ENCODE measurements at places on chromosomes 6 and 20.

GRCh38 chr6:43714311-43715055, 26.9 kb upstream of the MRPS18A start:
- DNase-seq = no peak

DNA sequence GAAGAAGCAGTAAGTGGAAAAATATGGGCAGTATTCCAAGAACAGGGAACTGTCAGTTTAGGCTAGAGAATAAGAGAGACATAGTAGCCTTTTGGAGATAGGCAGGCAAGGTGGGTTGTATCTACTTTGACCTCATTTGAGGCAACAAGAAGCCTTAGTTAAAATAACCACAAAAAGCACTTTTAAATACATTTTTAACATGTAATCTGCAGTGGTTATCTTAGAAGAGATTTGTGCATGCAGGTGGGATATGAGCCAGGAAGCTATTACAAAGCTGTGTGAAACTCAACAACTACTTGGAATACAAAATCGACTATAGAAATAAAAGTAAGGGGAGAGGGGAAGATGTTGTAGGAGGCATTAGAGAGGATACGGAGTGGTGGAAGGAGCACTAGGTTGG, 143.7 kb upstream of the MCHR2 start:
- DNase-seq = no peak

- no peak for DNase-seq
These were observed 187.4 kb downstream of the TENT5A start for GRCh38 chr6:81565071-81565470.

- no peak for DNase-seq
These were observed 146.6 kb upstream of the PLN start for GRCh38 chr6:118401325-118401975.

GRCh38 chr6:44386929-44387345, 569 bp upstream of the CDC5L start:
- DNase-seq = no peak

GRCh38 chr6:17169291-17169690, 67.4 kb downstream of the STMND1 start:
- DNase-seq = no peak

DNA sequence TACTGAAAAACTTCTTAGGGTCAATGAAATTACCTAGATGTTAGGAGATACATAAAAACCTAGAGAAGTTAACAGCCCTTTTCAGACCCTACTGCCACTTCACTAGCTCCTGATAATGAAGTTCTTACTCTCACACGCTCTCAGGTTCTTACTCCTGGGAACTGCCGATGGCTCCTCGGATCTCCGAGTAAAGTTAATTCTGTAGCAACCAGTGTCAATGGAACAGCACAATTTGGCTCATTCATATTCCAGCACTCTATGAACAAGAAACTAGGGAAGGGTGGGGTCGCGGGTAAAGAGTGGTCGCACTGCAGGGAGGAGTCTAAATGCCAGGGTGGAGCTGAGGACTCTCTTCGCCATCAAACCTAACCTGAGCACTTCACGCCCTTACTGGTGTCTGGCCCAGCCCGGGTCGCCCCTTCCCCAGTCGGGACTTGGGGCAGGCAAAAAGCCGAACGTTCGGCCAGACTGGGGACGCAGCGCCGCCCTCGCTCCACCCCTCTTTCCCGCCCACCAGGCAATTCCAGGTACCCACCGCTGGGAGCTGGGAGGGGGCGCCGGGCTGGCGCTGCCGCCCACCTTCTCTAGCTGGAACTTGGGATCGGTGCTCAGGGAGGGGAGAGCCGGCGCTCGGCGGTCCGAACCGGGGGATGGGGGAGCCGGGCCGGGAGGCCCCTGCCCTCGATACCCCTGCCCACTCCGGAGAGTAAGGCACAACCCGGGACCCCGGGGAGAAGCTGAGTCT, 744 bp downstream of the RAB23 start:
- peak; percentile 21 for DNase-seq

- DNase-seq = no peak
These were observed at the start of the genes DEFB124 and REM1 for GRCh38 chr20:31474758-31475427. Gene DEFB124, minus strand, starts transcription at chr20:31475127. Its CDS starts 2,114 bp downstream, at chr20:31473013. Gene REM1, plus strand, starts transcription at chr20:31475288. Its CDS starts 1,158 bp downstream, at chr20:31476446.

- DNase-seq = no peak
These were observed 124.3 kb upstream of the ATXN1 start for GRCh38 chr6:16885411-16886160.

DNA sequence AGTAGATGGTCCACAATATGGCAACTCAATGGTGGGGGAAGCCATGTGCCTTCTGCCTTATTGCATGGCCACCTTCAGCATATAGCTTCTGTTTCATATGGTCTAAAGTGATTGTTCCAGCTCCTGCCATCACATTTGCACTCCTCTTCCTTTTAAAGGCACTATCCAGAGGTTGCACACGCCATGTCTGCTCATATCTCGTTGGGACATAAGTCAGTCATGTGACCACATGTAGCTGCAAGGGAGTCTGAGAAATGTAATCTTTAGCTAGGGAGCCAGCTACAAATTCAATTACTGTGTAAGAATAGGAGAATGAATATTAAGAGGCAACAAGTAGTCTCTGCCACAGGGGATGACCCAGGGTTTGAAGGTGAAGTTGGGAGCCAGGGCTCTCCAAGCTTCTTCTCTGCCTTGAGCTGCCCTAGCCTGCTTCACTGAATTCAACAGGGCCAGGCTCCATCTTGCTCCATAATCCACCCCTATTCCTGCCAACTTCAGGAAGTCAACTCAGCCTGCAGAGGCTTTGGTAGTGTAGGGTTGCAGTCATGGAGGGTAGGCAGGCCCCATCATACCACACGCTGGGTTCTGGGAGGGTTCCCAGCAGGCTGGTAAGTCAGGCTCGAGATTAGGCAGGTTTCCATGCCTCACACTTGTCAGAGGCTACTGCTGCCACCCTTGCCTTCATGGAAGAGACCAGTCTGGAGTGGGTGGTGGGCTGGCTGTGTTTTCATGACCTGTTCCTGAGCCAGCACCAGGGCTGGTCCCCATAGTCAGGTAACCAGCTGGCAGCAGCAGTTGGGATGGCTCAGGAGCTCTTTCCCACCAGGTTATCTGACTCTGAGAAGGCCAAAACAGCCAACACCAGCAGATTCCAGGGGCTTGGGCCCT, 56.7 kb upstream of the SAYSD1 start:
- DNase-seq = no peak

DNA sequence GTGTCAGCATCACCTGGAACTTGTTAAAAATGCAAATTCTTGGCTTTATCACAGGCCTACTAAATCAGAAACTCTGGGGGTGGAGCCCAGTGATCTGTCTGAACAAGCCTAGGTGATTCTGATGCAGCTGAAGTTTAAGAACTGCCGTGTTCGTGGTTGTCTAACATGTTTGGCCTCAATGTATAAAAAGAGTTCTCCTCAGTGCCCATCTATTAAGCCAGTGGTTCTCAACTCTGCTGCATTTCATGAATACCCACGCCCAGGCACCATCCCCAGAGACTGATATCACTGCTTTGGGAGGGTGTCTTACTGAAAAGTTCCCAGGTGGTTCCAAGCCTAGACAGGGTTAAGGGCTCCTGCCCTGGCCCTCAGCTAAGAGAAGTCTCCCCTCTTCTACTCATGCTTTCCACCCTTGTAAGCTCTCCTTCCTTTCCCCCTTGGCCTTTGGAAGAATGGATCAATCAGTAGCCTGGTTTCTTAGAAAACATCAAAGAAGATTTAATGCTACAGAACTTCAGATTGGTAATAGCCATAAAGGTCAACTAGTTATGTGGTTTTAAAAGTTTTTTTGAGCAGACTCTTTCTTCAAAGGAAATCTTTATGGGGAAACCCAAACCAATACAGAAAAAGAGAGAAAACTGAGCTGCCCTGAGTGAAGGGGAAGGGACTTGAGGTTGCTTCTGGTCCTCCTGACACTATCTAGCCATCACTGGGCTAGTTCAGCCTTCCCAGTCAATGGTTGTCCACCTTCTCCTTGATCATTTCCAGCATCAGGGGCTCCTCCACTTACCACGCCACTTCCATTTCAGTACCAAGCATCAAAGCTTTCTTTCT, 38.9 kb upstream of the TNFAIP3 start:
- no peak for DNase-seq

- no peak for DNase-seq
These were observed 149.1 kb upstream of the BEND3 start for GRCh38 chr6:107264357-107264840.

- DNase-seq = no peak
These were observed 278.1 kb upstream of the SASH1 start for GRCh38 chr6:148064406-148065134.

DNA sequence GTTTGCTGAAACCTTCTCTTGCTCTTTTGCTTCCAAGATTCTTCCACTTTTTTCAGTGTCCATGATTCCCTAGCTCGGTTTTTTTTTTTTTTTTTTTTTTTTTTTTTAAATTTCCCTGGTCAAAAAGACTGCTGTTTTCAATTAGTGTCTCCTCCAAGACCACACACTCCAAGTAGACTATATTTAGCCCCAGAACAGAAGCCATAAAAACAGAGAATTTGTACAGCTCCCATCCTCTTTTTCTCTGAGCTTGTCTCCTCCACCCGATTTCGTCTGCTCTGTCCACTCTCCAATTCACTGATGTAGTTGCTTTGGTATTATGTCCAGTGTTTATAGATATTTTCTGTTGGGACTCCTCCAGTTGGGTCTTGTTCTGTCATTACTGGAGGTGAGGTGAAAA, 37.6 kb downstream of the RSPH3 start:
- DNase-seq = no peak

DNA sequence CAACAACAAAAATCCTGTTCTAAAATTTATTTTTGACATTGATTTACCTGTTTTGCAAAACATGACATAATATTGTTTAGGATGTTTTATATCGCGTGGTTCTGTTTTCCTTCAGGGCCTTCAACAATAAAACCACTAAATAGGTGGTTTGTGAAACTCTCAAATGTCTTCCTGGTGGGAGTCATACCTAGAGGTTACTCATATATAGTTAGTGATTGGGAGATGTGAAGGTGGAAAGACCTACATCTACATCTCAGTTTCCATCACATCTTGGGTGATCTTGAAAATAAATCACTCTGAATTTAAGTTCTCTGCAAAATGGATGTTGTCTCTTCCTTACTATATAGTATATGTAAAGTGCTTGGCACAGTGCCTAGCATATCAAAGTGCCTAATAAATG, 22.9 kb downstream of the C6orf62 start:
- peak; percentile 8 for DNase-seq

GRCh38 chr20:2559279-2559626, 22.9 kb downstream of the TMC2 start:
- DNase-seq = no peak

GRCh38 chr20:37475252-37475651, 45.8 kb upstream of the NNAT start:
- no peak for DNase-seq

GRCh38 chr20:40563296-40563950, 125.6 kb downstream of the MAFB start:
- DNase-seq = no peak

GRCh38 chr6:54775576-54775975, 71.0 kb upstream of the FAM83B start:
- no peak for DNase-seq

DNA sequence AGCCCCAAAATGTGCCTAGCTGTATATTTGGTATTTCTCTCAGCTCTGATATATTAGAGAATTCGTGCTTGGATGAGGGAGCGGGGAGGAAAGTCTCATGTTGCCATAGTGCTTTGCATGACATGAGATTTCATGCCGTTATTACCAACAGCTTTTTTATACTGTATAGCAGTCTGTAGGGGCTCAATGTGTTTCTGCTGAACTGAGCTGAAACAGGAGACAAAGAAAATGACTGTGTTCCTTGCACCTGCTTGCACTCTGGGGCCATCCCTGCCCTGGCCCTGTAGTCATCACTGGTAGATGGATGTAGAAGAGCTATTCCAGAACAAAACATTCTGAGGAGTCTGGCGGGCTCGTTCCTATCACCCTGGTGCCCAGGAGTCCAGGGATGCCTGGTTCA, 128.0 kb upstream of the SASH1 start:
- no peak for DNase-seq

DNA sequence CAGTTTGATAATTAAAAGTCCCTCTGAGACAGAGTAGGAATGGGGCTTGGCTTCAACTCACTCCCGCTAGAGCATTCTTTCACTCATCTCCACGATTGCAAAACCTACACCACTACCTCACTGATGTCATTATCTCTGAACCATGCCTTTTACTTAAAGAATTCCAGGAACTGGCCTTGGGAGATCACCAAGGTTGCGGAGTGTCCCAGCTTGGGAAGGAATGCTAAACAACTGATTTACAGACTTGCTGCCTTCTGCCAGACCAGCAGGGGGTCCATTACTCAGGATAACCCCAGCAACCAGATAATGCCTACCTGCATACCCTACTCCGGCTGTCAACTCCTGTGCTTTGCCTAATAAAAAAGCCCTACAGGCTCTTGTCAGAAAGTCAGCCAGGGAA, 102.2 kb upstream of the RALGAPA2 start:
- DNase-seq = no peak

- DNase-seq = no peak
These were observed 127.0 kb downstream of the RNF144B start for GRCh38 chr6:18514180-18514579.

DNA sequence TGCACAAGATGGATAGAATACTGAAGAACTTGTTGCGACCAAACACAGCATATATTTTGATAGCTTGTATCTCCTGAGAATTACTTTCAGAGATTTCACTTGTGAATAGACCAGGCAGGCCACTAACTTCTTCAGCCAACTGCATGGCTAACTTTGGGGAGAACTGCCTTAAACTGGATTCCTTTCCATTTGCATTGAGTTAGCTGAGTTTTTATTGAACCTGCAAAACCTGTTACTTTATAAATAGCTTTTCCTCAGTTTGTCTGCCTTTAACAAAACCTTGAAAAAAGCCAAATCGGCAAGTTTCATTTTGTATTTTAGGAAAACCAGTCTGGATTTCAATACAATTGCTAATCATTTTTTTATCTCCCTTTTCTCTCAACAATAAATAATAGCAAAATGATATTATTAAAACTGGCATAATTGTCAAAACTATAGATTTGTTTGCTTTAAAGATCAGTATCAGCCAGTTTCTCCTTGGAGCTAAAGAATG, 72.6 kb upstream of the SCGN start:
- DNase-seq = no peak

- no peak for DNase-seq
These were observed 87.8 kb downstream of the L3MBTL3 start for GRCh38 chr6:130105996-130106704.

DNA sequence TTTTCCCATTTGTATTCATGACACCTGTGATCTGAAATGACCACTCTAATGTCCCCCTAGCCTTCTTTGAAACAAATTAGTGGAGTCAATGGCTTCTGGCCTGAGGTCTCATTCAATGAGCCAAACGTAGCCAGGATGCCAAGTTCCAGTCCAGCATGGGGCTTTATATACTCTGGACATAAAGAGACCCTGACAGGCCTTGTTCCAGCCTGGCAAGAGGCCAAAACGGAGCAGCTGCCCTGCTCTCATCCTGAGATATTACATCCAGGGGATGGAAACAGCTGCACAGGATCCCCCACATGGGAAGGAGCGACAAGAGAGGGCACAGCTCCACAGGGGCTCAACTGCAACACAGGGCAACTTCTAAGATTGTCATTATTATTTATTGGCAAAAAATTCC, 437.8 kb downstream of the CDH26 start:
- no peak for DNase-seq

GRCh38 chr6:130696806-130697205, 130.4 kb upstream of the SMLR1 start:
- DNase-seq = no peak

All from hematopoietic multipotent progenitor cell treated with erythropoietin and hydrocortisone succinate and interleukin-3 and kit ligand, for 17 days (in vitro differentiated cells).